CD4-positive, alpha-beta T cell treated with Interleukin-12 subunit alpha and Interleukin-12 subunit beta, for 1 hour (primary cell): ENCODE measurements at places on chromosomes 12 and 14.

DNA sequence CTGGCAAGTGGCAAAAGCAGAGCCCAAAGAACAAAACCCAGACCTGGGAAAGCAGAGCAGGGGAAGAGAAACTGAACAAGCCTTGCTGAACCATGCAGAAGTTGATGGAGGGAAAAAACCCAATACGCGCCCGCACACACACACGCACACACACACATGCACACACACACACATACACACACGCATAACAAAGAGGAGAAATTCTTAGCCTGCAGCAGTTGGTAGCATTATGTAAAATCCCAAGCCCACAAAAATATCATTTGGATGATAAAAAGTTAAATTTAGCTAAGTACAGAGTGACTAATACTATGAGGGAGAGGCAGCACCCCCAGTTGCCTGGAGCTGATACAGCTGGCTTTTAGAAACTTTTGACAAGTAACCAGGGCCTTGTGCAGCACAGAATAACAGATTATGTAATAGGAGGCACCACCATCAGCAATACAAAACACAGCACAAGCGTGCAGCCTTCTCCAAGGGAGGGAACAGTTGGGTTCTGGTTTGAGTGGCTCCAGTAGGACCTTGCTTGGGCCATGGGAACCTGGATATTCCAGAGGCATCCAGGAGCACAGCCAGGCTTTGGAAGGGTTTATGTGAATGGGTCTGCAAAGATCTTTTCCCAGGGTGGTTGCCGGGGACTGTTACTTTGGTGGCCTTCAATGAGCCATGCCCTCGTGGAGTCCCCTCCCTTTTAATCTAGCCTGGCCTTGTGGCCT lies 35.3 kb downstream of the PITPNM2 start:
- DNase-seq = peak; percentile 19

DNA sequence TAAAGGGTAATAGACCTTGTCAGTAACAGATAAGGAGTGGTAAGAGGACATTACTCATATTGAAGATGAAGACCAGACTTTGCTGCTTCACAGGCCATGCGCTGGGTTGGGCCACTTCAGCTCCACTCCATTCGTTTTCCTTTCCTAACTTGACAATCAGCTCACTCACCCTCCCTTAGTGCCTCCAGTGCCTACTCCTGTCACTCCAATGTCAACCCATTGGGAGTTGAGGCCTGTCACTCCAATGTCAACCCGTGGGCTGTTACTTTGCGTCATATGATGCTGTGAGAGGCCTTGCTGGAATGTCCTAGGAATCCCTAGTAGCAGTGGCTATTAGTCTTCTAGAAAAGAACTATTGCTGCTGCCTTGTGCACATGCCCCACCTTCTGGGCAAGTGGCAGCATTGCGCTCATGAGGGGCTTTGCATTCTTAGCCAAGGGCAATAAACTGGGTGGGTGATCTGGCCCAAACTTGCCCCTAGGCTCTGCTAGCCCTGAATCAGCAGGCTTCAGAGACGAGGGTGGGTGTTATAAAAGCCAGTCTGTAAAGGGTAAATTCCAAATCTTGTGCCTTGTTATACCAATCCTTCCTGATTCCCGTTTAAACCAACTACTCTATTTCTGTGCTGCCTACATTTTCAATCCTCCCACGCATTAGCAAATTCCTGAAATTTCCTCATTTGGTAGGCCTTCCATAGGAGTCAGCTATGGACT lies 36.1 kb downstream of the BAZ2A start:
- peak; percentile 67 for DNase-seq

GRCh38 chr12:120181991-120182631 lies 12.4 kb downstream of the GCN1 start:
- no peak for DNase-seq

GRCh38 chr14:105432657-105433056 lies 13.0 kb downstream of the MTA1 start:
- no peak for DNase-seq

- no peak for DNase-seq
Measured at GRCh38 chr12:108738170-108738569, 6.9 kb upstream of the CORO1C start.

DNA sequence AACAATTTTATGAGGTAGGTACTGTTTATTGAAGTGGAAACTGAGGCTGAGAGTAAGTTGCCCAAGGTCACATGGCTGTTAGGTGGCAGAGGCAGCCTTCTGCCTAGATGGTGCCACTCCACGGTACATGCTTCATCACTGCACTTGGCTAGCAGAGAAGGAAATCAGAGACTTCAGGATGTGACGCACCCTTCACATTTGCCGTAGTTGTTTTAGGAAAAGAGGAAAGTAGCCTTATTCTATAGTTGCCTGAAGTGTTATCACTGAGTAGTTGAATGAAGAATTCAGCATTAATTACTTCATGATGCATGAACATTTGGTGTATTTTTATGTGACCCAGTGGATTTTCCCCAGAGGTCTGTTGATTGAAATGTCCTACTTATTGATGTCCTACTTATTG lies 55.7 kb downstream of the ERC1 start:
- DNase-seq = no peak

DNA sequence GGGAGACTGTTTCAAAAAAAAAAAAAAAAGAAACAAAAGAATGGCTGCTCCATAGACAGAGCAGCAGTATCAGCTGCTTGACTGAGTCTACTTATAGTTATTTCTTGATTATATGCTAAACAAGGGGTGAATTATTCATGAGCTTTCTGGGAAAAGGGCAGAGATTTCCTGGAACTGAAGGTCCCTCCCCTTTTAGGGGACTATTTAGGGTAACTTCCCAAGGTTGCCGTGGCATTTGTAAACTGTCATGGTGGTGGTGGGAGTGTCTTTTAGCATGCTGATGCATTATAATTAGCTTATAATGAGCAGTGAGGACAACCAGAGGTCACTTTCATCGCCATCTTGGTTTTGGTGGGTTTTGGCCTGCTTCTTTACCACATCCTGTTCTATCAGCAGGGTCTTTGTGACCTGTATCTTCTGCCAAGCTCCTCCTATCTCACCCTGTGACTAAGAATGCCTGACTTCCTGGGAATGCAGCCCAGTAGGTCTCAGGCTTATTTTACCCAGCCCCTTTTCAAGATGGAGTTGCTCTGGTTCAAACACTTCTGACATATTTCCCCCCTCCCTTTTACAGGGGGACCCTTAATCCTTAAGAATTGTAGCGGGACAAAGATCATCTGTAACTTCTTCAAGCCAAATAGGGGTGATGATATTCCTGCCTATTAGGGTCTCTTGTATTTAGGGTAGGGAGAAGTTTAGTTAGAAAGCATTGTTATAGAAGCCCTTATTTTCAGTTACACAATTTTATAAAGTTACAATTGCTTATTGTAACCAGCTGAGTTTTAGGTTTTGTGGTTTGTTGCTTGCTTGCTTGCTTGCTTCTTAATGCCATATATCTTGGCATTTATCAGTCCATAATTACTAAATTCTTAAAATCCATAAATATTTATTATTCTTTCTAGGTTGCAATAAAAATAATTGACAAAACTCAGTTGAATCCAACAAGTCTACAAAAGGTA lies 42.5 kb downstream of the MARK3 start:
- peak; percentile 50 for DNase-seq

- no peak for DNase-seq
Measured at GRCh38 chr14:29320286-29320685, 553.7 kb downstream of the FOXG1 start.

DNA sequence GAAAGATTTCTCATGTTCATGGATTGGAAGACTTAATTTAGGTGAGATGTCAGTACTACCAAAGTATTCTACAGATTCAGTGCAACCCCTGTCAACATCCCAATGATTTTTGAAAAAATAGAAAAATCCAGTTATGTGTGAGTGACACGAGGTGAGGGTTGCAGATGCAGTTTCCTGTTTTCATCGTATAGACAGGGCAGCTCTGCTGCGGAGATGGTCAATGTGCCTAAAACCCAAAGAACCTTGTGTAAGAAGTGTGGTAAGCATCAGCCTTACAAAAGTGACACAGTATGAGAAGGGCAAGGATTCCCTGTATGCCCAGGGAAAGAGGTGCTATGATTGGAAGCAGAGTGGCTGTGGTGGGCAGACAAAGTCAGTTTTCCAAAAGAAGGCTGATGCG lies 94.4 kb downstream of the SCAF11 start:
- no peak for DNase-seq

- DNase-seq = no peak
Measured at GRCh38 chr14:89845346-89845745, 109.2 kb downstream of the EFCAB11 start.

GRCh38 chr12:60148109-60148508 lies 552.3 kb downstream of the SLC16A7 start:
- no peak for DNase-seq

- no peak for DNase-seq
Measured at GRCh38 chr14:49306152-49306751, 279.9 kb downstream of the RPS29 start.

DNA sequence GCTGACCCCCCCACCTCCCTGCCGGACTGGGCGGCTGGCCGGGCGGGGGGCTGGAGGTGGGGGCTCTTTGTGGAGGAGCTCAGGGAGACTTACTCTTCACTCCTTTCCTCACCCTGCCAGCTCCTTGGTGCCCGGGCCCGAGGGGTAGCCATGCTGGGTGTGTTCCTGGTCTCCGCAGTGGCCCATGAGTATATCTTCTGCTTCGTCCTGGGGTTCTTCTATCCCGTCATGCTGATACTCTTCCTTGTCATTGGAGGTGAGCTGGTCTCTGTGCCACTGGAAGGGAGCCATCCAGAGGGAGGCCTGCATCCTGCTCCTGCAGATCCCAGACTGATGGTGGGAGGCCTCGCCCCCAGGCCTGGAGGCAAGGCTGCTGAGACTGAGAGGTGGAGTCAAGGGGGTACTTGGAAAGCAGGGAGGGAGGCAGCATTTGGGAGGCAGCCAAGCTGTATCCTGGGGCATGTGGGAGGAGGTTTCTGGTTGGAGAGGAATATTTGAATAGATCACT lies 19.7 kb downstream of the SOAT2 start:
- no peak for DNase-seq

GRCh38 chr14:99440278-99440677 lies 40.4 kb downstream of the SETD3 start:
- no peak for DNase-seq

DNA sequence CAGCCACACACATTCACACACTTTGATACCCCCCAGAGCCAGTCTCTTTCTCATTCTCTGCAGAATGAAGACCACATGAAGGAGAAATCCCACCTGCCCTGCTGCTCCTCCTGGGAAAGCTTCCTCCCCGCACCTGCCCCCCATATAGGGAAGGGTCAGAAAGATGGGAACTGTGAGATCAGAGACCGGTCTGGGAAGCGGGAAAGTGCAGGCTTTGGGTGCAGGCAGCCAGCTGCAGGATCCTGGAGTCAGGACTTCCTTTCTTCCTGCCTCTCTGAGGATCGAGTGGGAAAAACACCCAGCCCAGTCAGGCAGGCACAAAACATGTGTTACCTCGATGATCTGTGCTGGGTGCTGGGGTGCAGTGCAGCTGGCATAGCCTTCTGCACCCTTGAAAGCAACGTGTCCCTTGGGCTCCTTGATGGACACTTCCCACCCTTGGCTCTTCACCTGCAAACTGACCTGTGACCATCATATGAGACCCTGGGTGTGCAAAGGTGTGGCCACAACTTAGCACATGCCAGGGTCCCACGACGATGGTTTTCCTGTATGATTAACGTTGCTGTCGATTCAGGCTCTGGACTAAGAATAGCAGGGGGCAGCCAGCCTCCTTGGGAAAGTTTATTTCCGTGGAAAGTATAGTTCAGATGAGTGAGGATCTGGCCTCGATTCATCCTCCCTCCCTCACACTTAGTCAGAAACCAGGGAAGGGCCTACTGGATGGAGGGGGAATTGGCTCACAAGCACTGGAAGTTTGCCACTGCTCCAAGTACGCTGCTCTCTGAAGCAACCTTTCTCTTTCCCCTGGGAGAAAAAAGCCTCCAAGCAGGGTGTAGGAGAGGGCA lies 105.4 kb upstream of the MED13L start:
- DNase-seq = no peak

DNA sequence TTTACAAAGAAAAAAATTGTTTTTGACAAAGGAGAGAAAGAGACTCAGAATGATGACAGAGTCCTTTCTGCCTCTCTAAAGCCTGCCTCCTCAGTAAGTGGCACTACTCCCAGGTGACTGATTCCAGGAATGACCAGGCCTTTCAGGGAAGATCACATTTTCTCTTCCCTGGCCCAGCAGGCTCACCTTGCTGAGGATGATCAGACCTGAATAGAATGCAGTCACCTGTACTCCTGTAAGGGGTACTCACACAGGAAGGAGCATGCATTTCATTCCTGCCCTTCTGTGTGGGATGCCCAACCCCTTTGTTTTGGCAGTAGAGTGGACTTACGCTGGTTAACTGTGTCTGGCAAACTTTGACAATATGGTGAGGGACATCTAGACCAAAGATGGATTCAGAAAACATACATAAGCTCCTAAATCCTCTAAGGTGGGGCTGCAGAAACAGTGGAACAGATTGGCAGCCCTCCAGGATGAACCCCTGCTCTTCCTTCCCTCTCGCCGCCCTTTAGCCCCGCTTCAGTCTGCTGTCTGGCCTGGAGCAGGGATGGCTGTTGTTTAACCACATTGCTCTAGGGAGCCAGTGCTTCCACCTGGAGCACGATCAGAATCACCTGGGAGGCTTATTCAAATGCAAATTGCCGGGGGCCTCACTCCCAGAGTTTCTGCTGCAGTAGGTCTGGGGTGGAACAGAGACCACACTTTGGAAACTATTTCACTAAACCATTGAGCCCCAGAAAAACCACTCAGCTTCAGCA lies 29.8 kb downstream of the ERG28 start:
- no peak for DNase-seq

DNA sequence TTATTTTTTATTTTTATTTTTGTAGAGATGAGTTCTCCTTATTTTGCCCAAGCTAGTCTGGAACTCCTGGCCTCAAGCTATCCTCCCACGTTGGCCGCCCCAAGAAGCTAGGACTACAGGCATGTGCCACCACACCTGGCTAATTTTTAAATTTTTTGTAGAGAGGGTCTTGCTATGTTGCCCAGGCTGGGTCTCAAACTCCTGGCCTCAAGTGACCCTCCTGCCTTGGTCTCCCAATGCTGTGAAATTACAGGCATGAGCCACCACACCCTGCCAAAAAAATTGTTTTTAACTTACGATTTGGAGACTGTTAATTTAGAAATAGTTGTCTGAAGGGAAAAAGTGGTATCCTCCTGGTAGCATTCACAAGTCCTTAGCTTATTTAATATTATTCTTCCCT lies 120.7 kb downstream of the PPM1H start:
- DNase-seq = no peak
